ENCODE measurements at places on chromosomes 7 and 10. TPM values are rescaled to one million over a fixed set of nuclear protein-coding genes. Genes with fewer than 3 reads are reported as not detected.

- DNase-seq: no peak
Measured at GRCh38 chr7:14626076-14626475, 276.5 kb downstream of the DGKB start.

GRCh38 chr10:35136263-35136815 is 9.7 kb downstream of the CREM start:
- DNase-seq: no peak

DNA sequence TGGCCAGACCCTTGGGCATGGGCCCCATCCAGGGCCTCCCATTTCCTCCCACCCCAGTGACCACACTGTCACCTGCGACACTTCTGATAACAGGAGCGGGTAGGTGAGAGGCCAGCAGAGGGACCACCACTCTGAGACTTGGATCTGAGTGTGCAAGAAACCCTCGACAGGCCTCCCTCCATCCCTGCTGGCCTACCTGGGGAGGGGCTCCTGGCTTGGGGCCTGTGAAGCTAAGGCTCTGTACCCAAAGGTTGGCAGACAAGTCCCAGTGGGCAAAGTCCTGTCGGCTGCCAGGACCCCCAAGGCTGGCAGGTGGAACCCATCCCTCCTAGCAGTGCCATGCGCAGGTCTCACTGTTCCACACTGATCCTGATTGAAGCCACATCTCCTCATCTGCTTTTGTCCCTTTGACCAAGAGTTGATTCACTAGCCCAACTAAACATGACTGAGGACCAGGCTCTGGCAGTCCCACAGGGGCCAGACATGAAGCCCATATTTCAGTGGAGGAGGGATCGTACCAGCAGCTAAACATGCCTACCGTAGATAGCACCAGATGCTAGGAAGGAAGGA is 1.2 kb upstream of the PGAM2 start:
- DNase-seq: no peak

- DNase-seq: no peak
Measured at GRCh38 chr10:112525200-112525599, 78.2 kb downstream of the VTI1A start.

DNA sequence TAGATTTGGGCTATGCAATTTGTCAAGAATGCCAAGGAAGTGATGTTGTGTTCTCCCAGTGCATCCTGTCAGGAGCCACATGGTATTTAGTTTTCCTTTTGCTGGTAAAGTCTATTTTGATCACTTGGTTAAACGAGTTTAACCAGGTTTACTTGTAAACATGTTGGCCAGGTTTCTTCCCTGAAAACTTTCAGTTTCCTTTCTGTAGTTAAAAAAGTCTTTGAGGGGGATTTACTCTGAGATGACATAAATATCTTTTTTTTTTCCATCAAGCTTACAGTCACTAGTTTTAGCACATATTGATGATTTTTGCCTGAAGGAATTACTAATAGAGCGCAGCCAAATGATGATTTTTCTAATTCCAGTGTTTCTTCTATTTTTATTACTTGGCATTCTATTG is 320.5 kb downstream of the PHF14 start:
- no peak for DNase-seq

DNA sequence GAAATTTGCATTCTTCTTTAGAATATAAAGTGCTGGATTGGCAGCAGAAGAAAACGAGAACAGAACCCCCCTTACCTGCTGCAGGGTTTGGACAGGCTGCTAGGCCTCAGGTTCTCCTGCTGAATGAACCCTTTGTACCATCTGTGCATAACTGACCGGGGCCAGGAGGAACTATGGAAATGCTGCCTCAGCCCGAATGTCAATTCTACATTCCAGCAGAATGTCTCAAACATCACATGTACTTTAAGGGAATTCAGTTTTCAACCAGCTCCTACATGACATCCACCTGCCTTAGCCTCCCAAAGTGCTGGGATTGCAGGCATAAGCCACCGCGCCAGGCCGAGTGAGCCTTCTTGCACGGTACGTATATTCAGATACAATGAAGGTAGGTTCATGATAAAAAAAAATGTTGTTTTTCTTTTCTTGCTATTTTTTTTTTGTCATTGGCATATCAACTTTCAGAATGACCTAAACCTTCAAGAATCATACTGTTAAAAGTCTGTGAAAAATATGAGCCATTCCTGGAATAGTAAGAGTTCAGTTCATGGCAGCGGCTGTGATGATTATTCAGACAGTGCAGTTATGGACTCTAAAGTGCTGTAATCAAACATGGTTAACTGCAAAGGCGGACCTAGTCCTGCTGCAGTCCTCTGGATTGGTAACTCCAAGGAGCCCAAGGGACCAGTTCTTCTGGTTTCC is 84.4 kb upstream of the TNS3 start:
- no peak for DNase-seq

- DNase-seq: no peak
Measured at GRCh38 chr10:115948465-115948864, 324.5 kb downstream of the GFRA1 start.

GRCh38 chr7:45456747-45457524 is 117.2 kb upstream of the ADCY1 start:
- DNase-seq: no peak

- no peak for DNase-seq
Measured at GRCh38 chr7:138377306-138377705, 82.8 kb upstream of the TRIM24 start.

DNA sequence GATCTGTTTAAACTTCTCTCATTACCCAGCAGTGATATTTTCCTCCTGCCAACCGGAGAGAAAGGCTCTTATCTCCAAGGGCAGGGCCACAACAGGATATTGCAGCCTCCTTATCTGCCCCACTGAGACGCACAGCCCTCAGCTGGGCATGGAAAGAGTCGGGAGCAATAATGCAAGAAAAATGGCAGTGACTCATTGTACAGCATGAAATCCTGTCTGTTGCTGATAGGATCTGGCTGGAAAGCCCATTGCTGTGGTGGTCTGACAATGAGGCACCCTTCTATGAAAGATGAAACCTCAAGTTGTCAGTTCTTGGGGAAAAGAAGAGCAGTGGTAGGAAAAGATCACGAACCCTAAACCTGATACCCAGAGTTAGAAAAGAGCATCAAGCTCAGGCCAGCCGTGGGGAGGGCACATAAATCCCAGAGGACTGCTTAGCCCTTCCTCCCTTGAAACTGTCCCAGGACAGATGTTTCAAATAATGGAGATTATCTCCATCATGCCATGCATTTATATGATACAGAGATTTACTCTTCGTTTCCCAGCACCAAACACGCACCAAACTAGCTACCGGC is 47.0 kb upstream of the FIGNL1 start:
- no peak for DNase-seq

DNA sequence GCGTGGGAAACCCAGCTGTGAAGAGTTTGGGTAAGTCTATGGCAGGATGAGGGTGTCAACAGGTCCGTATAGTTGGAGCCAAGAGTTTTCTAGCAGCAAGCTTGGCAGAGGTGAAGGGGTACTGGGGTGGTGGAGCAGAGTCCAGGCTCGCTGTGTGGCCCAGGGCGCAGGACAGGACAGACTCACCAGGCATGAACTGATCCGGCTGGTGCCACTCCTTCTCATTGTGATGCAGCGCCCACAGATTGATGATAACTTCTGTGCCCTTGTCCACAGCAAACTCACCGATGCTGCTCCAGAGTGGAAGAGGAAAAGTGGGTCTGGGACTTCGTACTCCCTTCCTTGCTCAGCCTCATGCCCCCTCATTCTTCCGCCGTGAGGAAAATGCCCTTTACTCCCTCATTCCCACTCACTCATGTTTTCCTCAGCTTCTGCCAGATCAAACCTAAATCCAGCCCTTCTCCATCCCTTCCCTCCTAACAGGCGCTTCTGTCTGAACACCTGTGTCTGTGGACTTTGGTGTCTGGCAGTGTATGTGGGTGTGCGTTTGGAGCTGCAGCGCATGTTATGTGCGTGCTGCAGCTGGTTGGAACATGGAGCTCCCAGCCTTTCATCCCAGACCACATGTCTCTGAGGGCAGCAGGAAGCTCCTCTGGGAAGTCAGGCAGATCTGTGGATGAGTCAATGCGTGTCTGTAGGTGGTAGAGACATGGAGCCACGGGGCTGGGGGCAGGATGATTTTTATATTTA is 5.7 kb downstream of the CYP17A1 start:
- DNase-seq: no peak

DNA sequence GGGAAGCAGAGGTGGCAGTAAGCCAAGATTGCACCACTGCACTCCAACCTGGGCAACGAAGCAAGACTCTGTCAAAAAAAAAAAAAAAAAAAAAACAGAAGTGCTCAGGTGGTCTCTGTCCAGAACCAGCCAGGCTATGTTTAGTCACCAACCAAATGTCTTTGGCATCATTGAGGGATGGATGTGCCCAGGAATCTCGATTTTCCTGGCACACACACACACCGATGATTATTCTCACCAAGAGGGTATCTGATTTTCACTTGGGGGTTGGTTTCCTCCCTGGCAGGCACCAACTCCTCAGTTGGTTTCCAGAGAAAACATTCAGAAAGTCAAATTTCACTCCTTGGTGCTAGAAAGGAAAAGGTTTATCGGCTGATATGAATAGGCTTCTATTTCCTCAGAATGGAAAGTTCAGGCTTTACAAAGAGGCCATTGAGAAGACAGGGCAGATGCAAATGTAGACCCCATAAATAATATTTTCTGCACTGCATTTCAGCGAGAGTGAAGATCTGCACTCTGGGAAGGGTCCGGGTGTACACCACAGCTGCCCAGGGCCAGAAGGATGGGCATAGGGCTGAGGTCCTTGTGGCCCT is 154.8 kb downstream of the TNS3 start:
- no peak for DNase-seq

- no peak for DNase-seq
Measured at GRCh38 chr10:43979551-43979950, 330.9 kb upstream of the ZNF32 start.

DNA sequence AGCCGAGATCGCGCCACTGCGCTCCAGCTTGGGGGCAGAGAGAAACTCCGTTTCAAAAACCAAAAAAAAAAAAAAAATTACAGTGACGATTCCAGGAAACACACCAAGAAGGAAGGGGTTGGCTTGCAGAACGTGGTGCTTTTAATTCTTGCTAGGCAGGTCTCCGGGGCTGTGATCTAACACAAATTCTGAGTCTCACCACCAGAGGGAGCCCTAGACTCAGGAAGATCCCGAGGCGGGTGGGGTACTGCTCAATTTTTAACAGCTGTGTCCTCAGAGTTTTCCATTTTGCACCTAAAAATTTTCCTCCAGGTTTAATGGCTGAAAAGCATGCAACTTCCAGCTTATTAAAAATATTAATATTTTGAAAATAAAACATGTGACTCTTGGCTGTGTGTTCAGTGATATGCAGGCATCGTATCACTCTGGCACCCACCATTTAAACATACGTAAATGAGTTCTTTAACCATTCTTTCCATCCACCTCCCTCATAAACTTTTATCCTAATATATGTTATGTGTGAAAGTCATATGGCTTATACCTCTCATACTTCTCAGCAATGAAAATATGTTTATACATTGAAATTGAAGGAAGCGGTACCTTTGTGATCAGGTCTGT is 26.5 kb upstream of the NUB1 start:
- DNase-seq: peak; percentile 94

- DNase-seq: no peak
Measured at GRCh38 chr10:105807935-105808587, 1167.0 kb downstream of the SORCS3 start.

DNA sequence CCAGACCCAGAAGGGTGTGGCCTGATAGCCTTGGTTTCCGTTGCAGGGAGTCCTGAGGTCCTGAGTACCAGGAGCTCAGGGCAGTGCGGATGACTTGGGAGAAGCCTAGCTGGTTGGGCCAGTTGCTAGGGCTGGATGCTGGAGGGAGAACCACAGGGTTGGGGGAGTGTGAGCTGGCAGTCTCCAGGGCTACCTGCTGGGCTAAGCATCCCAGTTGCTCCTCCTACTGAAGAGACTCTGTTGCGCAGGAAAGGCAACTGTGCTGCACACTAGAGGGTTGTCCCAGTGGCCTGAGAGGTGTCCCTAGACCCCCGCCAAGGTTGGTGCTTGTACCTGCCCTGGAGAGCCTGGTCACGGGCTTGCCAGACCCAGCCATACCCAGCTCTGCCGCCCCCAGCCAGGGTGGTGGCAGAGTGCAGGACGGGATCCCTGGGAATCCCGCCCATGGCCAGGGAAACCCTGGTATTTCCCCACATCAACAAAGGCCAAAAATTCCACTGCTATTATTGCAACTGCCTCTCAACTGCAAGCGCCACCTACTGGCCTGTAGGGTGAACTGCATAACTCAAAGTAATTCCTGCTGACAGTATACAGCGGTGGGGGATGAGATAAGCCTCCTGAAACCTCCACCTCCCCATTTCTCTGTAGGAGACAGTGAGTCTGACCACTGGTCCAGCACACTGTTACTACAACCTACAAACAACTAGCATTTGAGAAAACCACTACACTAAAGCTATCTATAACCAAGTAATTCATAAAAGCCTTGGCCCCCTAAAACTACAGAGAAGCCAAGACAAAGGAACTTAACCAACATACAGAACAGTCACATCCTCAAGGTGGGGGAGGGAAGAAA is 67.6 kb upstream of the DDC start:
- peak; percentile 86 for DNase-seq

GRCh38 chr10:79184657-79185056 is 115.9 kb downstream of the ZMIZ1 start:
- DNase-seq: no peak

- DNase-seq: no peak
Measured at GRCh38 chr7:47464266-47464665, 117.6 kb downstream of the TNS3 start.

GRCh38 chr10:110946496-110946895 is 27.1 kb downstream of the SHOC2 start:
- DNase-seq: no peak

GRCh38 chr10:84293574-84294016 is 34.8 kb upstream of the CCSER2 start:
- DNase-seq: peak; percentile 72

DNA sequence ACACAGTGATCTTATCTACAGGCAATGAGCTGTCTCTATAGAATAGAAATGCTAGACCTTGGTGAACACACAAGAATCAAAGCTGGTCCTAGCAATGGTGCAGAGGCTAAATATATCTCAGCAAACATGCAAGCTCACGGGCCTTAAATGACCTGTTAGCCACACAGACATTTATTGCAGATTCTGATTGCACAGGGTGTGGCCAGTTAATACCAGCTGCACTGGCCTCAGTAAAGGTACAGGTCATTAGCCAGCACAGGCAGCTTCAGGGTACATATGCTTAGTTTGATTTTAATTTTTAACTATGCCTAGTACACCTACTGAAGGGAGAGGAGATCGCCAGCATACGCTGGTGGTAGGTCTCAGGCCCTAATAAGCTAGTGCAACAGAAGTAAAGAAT is 265.4 kb upstream of the DGKB start:
- no peak for DNase-seq

GRCh38 chr10:11874568-11875493 is 51.7 kb downstream of the PROSER2 start:
- peak; percentile 73 for DNase-seq

- DNase-seq: no peak
Measured at GRCh38 chr7:133777701-133778100, 349.4 kb upstream of the LRGUK start.

- peak; percentile 35 for DNase-seq
Measured at GRCh38 chr7:105003872-105004510, 10.0 kb upstream of the KMT2E start.

- no peak for DNase-seq
Measured at GRCh38 chr10:78306358-78306757, 272.7 kb downstream of the RPS24 start.

Gene TACR2
- total RNA-seq: not detected

Gene PRSS1
- not detected for total RNA-seq

Gene SPDYE3
- total RNA-seq: not detected

Gene NKX1-2
- total RNA-seq: not detected

Gene PRKCQ
- 36.0 TPM for total RNA-seq

Gene RTKN2
- 2.7 TPM for total RNA-seq

Gene TAS2R3
- total RNA-seq: 2.2 TPM

Gene MBL2
- not detected for total RNA-seq

Gene C10orf53
- not detected for total RNA-seq

Data from activated CD4-positive, alpha-beta T cell treated with anti-CD3 and anti-CD28 coated beads, Interleukin-2, amount 10 ng/mL, durations not matched to agents 24 days and 14 days (primary cell).